HepG2 (cell line): ENCODE measurements at places on chromosomes 12 and 14. TPM values are rescaled to one million over a fixed set of nuclear protein-coding genes. Genes with fewer than 3 reads are reported as not detected.

GUCY2C gene
- not detected in 2 replicates for total RNA-seq

TAPBPL gene
- 3.2 and 10.0 TPM in 2 replicates for total RNA-seq

AVPR1A gene
- total RNA-seq = not detected in 2 replicates

WNT1 gene
- not detected in 2 replicates for total RNA-seq

BBOF1 gene
- 2.3 and 2.4 TPM in 2 replicates for total RNA-seq

LRRIQ1 gene
- total RNA-seq = not detected in 2 replicates

PLCZ1 gene
- total RNA-seq = not detected in 2 replicates

DNA sequence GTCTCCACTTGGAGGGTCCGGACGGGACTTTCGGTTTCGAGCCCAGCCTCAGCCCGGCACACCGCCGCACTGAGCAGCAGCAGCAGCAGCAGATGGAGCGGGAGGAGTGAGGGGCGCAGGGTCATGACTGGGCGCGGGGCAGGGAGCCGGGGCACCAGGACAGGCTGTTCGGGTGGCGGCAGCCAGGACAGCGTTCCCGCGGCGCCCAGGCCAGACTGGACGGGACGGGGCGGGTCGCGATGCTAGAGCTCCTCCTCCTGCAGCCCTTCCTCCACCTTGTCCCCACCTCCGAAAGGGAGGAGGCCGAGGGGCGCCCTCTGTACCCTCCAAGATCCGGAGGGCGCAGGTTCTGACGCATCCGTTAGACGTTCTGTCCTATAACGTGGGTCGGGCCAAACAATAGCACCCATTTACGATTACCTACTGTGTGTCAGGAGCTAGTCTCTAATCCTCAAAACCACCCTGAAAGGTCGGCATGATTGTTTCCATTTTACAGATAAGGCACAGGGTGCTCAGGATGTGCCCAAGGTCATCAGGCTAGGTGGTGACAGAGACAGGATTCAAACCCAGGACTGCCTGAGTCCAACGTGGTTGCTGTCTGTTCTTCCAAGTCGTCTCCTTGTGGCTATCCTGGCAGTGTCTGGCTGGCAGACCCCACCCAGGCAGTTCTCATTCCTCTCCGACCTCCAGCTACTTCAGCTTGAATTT is at the start of gene FKBP11:
Gene FKBP11 (minus strand): TSS at position 189 of the 708 bp plus-strand sequence. CDS start 64 bp downstream, at position 125.
- DNase-seq = no peak

DNA sequence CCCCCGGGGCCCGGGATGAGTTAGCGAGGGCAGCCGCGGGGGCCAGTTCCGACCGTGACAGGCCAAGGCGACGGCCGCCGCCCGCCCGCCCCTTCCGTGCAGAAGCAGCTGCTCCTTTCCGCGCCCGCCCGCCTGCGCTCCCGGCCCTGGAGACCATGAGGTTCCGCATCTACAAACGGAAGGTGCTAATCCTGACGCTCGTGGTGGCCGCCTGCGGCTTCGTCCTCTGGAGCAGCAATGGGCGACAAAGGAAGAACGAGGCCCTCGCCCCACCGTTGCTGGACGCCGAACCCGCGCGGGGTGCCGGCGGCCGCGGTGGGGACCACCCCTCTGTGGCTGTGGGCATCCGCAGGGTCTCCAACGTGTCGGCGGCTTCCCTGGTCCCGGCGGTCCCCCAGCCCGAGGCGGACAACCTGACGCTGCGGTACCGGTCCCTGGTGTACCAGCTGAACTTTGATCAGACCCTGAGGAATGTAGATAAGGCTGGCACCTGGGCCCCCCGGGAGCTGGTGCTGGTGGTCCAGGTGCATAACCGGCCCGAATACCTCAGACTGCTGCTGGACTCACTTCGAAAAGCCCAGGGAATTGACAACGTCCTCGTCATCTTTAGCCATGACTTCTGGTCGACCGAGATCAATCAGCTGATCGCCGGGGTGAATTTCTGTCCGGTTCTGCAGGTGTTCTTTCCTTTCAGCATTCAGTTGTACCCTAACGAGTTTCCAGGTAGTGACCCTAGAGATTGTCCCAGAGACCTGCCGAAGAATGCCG is 699 bp downstream of the MGAT2 start:
- DNase-seq = no peak

DNA sequence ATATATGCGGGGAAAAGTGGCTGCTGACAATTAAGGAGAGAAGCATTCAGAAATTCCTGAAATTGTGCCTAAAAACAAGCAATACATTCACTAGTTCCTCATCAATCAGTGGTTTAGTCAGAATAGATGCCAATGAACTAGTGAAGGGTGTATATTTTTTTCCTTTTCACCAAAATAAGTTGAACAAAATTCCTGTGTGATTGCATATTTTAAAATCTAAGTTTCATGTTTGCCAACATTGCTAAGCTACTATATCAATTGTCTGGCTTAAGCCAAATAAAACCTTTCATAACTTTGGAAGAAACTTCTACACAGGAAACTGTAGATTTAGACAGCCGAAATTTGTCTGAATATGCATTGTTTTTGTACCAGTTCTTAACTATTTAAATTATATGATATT is 8.7 kb downstream of the PRKD1 start:
- no peak for DNase-seq

DNA sequence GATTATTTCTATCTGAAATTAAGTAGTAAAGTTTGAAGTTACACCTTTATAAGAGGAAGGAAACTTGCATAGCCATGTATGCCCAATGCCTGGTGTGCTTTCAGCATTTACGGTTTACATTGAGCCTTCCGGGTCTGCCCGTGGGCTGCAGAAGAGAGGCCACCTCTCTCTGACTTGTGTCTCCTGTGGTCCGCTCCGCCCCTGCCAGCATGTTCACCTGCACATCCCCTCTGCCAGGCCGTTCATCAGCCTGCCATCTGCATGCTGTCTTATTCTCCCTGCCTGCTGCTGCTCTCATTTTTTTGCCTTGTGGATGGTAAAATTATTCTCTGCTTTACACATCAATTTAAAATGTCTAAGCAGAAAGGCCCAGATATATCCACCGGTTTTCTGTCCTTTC is 41.5 kb upstream of the DYNC1H1 start:
- DNase-seq = no peak

DNA sequence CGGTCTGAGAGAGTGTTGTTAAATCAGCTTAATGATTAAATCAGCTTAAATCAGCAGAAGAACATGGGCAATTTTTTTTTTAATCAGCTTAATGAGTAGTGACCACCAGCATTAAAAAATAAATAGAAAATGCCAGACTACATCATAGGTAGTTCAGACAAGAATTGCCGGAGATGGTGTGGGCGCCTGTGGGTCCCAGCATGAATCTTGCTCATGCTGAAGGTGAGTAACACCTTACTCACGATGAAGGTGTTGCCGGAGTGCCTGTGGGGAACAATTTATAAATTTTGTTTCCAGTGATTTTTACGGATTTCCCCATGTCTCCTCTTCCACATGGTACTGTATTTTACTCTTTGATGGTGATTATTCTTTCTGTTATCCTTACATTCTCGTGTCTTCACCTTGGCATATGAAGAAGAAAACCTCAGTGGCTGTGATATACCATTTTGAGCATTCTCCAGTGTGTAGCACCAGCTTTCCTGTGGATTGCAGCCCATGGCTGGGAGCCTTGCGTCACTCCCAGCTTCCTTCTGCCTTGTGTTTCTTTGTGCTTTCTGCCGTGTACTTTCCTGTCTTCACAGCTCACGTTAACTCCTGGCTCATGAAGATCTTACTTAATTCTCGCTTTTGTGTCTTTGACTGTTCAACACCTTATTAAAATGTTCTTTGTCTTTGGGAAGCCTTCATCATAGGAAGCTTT is 4.7 kb downstream of the TDRD9 start:
- DNase-seq = no peak

DNA sequence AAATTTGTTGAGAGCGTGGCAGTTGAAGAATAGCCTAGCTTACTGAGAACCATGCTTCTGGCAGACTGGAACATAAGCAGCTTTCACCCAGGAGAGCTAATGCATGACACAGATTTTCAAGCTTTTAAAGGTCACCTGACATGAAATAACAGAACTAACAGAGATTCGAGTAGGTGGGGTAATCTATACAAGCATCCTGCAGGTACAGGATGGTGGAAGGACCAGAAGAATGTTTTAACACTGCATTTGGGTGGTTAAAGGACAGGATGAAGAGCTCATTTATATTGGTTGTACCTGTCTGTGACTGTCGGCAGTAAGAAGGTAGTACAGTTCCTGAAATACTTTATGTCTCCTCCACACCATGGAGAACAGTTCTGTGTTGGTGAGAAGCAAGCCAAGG is 8.9 kb downstream of the PELI2 start:
- DNase-seq = no peak

DNA sequence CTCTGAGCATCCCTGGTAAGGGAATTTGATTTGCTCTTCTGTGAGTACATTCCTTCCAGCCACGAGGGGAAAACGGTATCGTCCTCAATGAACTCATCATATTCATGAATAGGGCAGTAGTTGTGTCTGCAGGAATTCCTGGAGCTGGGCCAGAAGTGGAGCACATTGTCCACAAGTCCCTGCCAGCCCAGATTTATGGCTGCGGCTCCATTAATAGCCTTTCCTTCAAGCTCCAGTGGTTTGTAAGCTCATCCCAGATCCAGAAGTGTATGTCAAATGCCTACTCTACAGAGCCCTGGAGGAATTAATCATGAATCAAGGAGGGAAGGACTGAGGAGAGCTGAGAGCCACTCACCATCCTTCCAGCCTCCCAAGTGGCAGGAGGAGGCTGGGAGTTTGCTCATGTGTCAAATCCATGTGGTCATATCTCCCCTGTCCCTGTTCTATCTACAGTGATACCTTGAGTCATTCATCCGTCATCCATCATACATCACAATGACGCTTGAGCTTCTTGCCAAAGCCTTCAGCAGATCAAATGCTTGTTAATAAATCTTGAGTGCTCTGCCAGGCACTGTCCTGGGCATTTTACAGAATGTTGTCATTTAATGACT is 65.5 kb downstream of the SVOP start:
- DNase-seq = peak; percentile 7

DNA sequence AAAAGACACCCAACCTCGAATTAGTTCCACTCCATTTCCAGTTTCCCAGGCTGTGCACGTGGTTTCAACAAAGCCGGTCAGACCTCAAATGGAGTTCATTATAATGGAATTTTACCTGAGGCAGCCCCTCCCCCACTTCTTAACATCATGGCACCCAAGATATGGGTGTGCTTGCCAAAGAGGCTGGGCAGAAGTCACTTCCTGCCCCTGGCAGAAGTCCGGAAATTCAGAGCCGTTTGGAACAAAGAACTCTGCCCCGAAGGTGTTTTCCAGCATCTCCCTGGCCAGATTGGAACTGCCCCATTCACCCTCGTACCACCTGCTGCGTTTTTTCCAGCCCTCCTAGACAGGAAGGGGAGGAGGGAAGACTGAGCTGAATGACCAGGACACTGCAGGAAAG is 8.2 kb downstream of the VDR start:
- no peak for DNase-seq

DNA sequence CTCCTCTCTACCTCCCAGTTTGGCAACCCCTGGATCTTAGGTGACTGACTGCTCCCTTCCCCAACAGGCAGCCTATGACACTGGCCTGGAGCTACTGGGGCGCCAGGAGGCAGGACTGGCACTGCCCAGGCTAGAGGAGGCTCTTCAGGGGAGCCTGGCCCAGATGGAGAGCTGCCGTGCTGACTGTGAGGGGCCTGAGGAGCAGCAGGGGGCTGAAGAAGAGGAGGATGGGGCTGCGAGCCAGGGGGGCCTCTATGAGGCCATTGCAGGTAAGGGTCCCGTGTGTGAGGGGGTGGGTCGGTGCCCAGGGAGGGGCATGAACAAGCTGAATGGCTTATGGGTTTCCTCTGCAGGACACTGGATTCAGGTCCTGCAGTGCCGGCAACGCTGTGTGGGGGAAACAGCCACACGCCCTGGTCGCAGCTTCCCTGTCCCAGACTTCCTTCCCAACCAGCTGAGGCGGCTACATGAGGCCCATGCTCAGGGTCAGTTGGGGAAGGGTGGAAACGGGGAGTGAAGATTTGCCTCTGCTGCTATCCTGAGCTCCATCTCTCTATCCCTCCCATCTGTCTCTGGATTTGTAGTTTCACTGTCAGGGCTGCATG is 2.2 kb downstream of the P3H3 start:
- no peak for DNase-seq

DNA sequence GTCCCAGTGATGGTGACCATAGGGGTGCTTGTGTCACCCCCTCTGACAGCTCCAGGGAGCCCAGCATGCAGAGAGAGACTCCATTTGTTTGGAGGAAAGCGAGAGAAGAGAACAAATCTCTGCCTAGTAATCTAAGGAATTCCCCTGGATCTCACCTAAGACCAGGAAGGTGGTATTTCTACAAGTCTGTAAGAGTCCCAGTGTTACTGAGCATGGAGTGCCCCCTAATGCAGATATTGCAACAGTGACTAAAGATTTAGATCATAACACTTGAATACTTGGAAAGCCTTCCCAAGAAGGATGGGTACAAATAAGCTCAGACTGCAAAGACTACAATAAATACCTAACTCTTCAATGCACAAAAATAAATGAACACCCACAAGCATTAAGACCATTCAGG is 360.4 kb upstream of the GARIN6 start:
- DNase-seq = no peak

DNA sequence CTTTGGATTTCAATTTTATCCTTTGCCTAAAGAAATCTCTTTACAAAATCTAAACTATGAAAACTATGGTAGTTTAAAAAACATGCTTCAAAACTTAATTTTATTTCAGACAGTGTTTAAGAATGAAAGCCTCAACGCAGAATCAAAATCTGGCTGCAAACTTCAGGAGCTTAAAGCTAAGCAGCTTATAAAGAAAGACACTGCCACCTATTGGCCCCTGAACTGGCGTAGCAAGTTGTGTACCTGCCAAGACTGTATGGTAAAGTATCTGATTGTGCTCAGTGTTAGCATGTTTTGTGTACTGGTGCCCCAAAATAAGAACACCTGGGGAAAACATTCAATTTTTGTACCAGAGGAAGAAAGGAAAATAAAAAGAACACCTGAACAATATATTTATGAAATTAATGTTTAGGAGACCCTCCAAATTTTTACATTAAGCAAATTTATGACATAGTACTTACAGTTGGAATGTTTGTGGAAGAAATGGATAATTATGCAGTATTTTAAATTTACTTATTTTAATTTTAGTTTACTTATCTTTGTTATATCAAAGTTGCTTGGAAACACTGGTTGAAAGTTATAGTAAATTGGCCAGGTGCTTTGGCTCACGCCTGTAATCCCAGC is 12.2 kb downstream of the UBR7 start:
- peak; percentile 67 for DNase-seq

GRCh38 chr14:64184103-64184729 is 110.0 kb downstream of the ESR2 start:
- DNase-seq = no peak

DNA sequence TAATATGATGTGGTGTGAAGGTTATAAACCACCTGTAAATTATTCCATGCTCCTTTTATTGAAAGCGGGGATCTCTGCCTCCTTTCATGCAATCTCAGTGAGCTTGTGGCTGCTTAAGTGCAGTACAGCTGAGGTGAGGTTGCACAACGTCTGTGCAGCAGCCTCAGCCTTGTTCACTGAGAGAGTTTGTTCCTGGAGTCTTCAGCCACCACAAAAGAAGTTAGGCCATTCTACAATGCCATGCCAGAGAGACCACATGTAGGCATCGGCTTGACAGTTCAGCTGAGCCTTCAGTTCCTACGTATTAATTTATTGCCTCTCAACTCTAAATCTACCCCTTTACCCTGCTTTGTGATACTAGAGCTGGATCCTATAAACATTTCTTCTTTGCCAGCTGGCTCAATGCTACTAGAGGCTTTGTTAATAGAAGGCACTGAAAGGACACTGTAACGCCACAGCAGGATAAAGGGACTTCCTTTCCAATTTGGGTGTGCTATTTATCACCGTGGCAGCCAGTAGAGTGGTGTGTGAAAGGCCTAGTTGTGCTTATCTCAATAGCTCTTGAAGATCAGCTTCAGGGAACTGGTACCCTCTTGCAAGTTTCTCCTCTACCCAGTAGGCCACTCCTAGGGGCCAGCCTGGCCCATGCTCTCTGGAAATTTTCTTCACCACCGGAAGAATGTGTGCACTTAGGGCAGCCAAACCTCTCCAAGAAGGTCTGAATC is 337.7 kb downstream of the IPO8 start:
- no peak for DNase-seq
